Aortic smooth muscle cell (primary cell): ENCODE measurements at places on chromosomes 5 and 9. TPM values are rescaled to one million over a fixed set of nuclear protein-coding genes. Genes with fewer than 3 reads are reported as not detected.

The GMCL2 gene
- total RNA-seq, result not detected in 2 replicates

The COL15A1 gene
- total RNA-seq, result 2.6 and 2.7 TPM in 2 replicates

The DAPK1 gene
- total RNA-seq, result 28.4 and 35.7 TPM in 2 replicates

The GABRA1 gene
- total RNA-seq, result under 0.01 TPM in 2 replicates
